Astrocyte of the cerebellum (primary cell): ENCODE measurements at places on chromosomes 2 and 18.

GRCh38 chr2:20410556-20411277 is 36.2 kb upstream of the RHOB start:
- DNase-seq: no peak

- DNase-seq: no peak
Observed at GRCh38 chr18:46794607-46795006, 37.8 kb upstream of the ST8SIA5 start.

DNA sequence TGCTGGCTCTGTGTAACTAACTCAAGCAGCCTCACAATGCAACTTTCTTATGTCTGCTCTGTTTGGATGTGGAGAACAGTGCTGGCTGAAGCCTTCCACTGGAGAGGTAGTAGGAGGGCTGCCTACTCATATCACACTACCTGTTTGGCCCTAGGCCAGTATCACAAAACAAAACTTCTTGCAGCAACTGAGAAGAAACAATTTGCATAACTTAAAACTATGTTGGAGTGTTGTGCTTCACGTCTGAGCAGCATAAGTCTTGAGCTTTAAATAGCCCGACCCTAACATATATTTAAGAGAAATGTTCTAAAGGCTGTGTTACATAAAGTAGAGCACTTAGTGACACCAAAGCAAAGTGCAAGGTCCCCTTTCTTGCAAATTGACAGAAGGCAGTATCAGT is 204.9 kb upstream of the ACVR2A start:
- no peak for DNase-seq

DNA sequence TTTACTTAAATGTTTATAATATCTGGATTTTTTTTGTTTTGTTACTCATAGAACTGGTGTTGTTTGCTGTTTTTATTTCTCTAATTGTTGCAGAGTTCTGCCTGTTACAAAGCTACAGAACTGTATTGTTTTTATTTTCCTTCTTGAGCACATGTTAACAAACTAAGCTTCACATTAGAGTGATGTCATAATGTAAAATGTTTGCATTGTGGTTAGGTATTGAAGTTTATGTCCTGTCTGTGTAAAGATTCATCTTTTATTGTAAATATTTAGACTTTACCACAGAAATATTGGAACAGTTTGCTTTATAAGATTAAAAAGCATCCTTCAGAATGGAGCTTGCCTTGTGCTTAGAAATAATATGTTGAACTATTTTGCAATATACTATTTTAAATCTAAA is 67.7 kb downstream of the CLIP4 start:
- DNase-seq: no peak

DNA sequence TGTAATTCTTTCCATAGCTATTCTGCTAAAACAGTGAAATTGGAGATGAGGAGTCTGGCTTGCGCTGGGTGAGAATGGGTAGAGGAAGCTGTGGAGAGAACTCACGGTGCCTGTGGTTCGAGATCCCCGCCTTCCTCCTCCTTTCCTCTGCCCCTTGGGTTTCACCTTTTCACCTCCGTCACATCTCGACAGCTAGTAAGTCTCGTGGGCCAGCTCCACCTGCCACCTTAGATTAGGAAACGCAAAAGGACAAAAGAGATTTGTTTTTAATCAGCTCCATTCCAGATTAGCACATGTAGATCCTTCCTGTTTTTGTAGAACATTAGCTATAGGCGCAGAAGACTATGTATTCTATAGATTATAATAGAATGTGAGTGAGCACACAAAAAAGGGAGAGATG is 20.6 kb downstream of the TRIB2 start:
- DNase-seq: no peak

DNA sequence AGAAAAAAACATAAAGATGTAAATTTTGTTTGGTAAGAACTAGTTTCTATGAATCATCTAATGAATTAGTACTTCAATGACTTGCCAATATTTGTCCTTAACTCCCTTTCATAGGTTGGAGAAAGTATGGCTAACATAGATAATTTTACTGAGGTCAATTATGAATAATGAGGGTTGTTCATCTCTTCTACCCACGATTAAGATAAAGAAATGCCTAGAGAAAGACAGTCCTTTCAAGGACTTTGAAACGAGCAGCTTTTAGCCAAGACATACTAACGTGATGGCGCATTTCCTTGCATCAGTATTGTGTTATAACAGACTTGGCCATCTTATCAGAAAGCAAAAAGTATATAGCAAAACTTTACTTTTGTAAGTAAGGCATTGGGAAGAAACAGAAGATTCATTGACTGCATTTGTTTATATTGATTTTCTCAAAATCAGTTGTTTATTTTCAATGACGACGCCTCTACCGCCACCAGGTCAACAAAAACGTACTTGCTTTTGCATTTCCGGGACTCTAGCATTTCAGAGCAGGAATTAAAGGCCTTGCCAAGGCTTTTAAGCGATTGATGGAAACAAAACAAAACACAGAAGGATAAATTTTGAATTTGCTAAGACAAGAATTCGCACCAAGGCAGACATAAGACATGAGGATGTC is 961 bp downstream of the RBM43 start:
- no peak for DNase-seq

GRCh38 chr2:37456479-37456878 is 112.0 kb downstream of the QPCT start:
- DNase-seq: no peak

DNA sequence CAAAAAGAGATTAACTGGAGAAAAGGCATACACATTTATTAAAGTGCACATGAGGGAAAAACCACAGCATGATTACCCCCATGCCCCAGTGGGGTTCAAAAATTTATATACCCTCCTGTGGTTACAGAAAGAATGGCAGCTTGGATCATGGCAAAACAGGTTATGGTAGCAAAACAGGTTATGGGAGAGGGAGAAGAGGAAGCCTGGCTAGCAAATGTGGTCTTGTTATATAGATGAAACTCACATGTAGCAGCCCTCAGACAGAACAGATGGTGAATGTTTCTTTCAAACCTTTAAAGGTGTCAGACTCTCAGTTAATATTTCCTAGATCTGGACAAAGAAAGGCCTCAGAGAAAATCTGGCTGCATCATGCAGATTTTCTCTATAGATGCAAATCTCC is 178.2 kb upstream of the ZC3H15 start:
- no peak for DNase-seq

- DNase-seq: no peak
Observed at GRCh38 chr2:24981411-24982136, 9.8 kb upstream of the DNAJC27 start.

GRCh38 chr18:49707599-49707998 is 105.7 kb downstream of the ACAA2 start:
- no peak for DNase-seq

DNA sequence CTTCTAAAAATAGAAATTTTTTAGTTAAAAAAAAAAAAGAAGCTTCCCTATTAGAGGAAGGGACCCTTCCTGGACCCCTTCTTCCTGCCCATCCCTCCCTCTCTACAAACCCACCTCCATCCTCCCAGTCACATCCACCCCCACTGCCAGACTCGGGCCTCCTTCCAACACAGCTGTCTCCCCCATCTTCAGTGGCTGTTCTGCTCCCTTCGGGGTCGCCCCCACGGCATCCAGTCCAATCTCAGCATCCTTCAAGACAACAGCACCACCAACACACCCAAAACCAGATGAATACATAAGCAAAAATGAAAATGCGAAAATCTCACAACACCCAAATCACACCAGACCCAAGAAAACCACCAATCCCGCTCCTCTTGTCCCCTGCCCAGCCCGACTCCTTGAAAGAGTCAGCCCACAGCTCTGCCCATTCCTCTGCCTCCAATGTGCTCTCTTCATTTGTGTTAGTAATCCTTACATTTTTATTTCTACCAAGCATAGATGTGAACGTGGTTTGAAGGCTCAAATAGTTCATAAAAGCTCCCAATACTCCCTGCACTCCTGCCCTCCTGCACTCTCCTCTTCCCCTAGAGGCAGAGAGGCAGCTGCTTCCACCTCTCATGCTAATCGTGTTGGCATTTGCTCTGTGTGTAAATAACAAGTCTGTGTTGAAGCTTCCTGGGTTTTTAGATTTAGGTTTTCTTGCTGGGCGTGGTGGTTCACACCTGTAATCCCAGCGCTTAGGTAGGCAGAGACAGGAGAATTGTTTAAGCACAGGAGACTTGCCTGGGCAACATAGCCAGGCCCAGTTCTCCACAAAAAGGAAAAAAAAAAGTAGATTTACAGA is 37.0 kb downstream of the MAL start:
- no peak for DNase-seq

DNA sequence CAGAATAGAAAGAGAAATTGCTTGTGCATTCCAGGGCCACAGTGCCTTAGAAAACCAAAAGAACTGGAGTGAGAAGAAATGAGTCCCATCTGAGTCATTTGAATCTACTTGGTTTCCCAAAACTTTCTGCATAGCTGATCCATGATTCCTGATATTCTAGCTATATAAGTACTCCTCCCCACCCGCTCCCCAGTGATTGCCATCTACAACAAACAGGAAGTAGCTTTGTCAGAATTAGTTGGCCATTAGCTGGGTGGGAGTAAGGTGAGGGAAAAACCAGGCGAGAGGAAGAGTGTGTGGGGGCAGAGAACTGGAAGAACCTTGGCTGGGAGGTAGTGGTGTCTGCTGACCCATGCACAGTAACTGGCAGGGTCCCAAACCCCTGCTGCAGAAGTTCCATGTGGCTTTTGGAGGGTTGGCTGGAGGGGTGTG is 122.1 kb downstream of the ACAA2 start:
- DNase-seq: peak; percentile 64

- no peak for DNase-seq
Observed at GRCh38 chr2:234376229-234376628, 120.7 kb downstream of the ARL4C start.

- DNase-seq: no peak
Observed at GRCh38 chr18:68034296-68034695, 517.8 kb upstream of the DSEL start.

DNA sequence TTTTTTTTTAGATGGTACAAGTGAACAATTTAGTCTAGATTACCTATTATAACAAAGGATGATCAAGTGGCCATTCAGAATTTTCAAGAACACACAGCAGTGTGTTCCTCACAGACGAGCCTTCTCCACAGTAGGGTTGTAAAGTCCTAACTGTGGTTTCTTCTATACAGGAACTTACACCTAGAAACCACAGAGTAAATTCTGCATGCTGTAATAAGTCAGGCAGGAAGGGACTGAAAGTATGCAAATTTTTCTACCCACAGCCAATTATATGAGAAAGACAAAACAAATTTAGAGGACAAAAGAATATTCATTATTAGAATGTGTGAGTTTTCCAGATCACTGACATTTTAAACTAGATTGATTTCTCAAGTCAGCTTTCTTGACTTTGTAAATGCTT is 99.5 kb downstream of the RBMS1 start:
- DNase-seq: no peak

- DNase-seq: no peak
Observed at GRCh38 chr2:219228041-219228910, 1.2 kb downstream of the ATG9A start.

- no peak for DNase-seq
Observed at GRCh38 chr2:162343492-162343823, 474 bp upstream of the GCA start.

DNA sequence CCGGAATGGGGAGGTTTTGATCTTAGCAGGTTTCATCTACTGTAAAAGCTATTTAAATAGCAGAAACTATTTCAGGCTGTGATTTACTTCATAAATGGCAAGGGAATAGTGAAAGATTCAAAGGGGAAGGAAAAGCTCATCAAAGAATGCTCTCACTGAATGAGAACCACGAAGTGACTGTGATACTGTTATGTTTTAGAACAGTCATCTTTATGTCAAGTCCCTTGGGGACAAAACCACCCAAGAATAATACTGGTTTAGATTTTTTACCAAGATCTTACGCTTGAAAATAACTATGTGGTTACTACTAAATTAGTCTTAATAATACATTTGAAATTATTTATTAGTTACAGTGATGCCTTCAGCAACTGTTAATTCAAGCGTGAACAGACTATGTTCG is 28.1 kb downstream of the FARSB start:
- no peak for DNase-seq

DNA sequence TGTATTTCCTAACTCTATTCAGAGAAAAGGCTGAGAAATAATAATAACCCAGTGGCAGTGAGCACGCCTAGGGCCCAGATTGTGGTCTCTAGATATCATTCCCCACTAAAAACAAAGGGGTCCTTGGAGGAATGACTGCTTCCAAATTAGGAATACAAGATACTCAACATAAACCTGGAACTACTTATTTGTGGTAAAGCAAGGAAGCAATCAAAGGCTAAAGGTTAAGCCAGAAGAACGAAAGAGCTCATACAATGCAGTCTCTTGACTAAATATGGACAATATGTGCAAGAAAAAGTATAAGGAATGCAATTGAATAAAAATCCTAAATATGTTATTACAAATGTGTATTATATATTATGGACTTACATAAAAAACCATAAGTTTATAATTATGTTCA is 253.5 kb upstream of the NRP2 start:
- no peak for DNase-seq

DNA sequence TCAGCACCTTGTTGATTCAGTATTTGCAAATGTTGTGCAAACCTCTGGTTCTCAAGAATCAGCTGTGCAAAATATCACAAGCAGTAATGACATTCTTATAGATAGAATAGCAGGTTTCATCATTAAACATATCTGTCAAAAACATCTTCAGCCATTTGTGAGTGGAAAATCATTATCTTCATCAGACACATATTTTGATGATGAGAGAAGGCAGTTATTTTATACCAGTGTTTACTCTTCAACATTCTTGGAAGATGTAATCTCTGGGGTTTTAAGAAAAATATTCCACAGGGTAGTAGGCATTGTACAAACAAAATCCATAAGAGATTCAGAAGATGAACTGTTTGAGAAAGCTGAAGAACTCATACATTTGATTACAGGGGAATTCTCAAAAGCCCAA is 64.3 kb downstream of the FSIP2 start:
- DNase-seq: no peak

DNA sequence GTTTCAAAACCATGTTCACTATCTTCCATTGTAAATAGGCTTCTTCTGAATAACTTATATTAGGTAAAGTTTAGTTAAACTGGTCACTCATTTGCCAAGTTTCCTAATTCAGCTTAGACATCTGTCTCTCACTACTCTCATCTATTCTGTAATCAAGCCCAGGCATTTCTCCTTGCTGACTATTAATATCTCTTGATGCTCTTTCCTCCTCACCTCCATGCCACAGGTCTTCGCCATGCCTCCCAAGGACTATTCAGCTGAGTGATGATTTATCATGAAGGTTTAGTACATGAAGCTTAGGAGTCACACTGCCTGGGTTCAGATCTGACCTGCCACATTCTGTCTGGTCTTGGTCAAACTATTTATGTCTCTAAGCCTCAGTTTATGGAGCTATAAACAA is 115.5 kb downstream of the SPOPL start:
- DNase-seq: no peak

DNA sequence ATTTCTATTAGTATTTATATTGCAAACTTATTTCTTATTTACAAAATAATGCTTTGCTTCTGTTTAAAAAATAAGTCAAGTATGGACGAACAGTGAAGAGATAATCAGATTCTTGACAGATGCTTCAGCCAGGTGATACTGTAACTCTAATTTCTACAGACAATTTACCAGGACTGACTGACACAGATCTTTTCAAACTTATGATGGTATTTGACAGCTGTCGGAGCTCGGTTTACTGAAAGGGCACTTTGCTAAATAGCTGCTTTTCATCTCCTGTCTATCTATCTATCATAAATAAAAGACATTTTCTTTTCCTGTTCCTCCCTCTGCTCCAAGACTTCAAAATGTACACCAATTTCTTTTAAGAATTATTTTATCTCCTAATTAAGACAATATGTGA is 422.5 kb upstream of the SLC8A1 start:
- no peak for DNase-seq
